NCI-H2107 (cell line): ENCODE measurements at places on chromosomes 2 and 18.
A peak's percentile ranks its signal among the peaks of the same experiment; 100 is the strongest.

DNA sequence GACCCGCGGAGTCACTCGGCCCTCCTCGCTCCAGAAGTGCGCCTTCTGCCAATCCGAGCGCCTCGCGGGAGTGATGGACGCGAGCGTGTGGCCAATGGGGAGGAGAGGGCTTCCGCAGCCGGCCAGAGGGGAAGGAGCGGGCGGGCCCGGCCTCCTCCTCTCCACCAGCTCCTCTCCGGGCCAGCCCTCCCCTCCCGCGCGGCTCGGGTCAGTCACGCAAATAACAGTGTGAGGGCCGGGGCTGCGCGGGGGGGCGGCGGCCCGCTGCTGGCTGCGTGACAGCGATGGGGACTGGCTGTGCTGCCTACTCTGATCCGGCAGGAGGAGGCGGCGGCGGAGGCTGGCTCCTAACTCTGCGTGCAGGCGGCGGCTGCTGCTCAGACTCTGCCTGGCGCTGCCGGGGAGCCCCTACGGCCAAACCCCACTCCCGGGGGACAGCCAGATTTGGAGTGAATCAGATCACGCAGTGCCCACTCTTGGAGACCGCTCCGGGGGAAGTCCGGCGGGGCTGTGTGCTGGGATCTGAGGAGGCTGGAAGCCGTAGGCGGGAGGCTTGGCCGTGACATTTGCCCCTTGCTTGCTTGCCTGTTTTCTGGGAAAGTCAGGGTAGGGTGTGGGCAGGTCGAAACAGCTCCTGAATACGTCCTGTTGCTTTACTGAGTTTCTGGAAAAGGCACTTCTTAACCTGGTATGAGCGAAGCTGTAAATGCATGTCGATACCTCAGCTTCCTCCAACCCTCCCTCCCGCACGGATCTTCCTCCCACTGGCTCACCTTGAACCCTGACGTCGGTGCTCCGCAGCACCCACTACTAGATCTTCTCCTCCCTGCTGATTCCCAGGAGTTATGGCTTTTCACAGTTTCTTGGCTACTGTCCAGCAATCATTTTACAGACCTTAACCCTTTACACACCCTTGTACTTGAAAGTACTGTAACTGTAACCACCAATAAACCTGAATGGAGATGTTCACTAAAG, 97.9 kb upstream of the SERTAD2 start:
- DNase-seq, result peak; percentile 31

DNA sequence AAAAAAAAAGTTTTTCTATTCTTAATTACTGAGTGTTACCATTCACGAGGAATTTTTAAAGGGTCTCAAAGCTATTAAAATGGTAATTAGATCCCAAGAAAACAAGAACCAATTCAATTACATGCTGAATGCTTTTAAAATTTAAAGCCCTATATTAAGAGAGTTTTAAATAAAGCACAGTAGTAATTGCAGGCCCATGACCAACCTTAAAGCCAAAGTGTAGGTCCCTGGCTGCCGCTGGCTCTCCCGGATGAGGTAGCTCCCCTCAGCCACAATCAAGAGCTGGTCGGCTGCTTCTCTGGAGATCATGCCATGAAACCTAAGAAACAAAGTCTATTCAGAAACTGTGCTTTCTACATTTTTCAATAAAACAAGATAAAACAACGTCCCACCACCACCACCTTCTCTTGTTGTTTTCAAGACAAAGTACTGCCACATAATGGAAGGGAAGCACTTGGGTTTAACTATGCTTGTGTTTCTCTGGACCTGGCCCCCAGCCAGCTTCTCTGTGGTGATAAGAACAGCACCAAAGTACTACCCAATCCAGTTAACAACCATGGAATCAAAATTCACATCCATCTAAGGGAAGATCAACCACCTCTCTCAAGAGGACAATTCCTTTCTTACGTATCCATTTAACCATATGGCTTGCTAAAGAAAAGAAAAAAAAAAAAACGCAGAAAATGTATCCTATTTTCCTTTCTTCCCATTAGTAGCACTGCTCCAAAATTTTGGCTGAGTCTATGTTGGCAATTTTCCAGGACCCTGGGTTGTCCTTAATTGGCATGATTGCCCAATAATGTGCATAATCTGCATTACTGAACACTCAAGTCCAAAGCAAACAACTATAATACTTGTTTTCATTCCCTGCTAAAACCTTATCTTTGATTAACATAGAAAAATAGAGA, 90.1 kb downstream of the CHN1 start:
- no peak for DNase-seq

GRCh38 chr2:207153266-207153975, 12.3 kb downstream of the KLF7 start:
- DNase-seq, result no peak

GRCh38 chr2:195842932-195843331, 185.9 kb downstream of the SLC39A10 start:
- no peak for DNase-seq

- no peak for DNase-seq
These were observed 13.1 kb upstream of the GULP1 start for GRCh38 chr2:188278388-188279092.

- DNase-seq, result no peak
These were observed 1.6 kb downstream of the CDH2 start for GRCh38 chr18:28175150-28175929.

DNA sequence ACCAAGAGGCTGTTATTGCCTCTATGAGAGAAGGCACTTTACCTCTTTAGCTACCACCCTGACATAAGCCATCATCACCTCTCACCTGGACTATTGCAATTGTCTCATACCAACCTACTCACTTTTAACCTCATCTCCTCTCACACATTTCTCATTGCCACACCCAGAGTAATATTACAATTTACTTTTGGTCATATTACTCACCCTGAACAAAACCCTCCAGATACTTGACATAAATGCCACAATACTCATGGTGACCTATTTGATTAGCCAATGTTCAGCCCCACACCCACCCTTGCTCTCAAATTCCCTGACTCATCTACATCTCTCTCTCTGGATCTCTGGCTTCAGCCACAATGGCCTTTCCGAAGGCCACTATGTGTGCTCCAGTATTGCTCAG, 90.9 kb upstream of the CDH7 start:
- DNase-seq, result no peak

DNA sequence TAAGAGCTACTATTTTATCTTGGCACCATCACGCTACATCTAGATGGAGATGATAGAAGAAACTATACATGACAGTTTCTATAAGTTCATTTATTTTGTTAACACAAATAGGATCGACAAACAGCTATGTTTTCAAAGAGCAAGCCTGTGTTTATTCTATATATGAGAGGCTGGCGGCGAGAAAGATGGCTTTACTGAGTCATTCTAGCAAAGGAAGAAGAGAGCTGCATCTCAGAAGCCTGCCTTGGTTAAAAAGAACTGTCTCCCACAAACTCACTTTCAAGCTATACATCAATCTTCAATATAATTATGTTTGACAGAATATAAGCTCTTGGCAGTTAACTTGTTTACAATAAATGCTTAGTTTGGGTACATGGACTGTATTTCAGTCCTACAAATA, 13.0 kb downstream of the SATB2 start:
- DNase-seq, result no peak

DNA sequence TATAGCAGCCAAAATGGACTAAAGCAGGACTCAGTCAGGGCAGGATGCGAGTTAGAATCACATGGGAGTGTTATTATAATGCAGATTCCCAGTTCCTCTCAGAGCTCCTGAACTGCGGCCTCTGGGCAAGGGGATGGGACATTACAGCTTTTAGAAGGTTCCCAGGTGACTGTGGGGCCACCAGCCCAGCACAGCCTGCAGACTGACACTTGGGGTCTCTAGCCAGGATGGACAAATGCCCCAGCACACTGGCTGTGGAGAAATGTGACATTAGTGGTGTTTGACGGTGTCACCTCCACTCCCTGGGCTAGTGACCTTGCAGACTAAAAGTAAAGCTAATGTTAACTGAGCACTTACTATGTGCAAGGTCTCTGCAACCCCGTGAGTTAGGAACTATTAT, 238.0 kb upstream of the HS6ST1 start:
- DNase-seq, result no peak

DNA sequence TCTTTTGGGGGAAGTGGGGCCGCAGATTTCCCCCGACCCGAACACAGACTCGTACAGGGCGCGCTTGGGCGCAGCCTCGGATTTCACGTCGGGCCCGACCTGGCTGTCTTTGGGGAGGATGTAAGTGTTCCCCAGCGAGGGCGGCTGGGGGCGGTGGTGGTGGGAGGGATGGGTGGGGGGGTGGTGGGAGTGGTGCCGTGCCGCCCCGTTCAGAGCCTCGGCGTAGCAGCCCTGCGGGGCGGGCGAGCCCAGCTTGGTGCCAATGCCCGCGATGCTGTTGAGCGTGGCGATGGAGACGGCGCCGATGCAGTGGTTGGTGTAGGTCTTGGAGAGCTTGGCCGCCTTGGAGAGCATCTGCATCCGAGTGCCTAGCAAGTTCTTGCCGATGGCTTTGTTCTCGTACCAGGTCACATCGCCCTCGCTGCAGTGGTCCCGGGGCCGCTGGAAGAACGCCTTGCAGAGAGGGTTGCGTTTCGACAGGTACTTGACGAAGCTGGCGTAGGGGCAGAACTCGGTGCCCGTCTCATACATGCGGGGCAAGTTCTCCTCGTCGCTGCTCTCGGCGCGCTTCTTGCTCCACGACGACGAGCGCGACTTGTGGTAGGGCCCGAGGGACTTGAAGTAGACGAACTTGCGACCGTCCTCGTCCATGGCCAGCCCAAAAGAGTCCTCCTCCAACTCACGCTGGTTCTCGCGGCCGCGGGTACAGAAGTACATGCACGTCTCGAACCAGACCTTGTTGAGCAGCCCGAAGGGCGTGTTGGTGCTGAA, 1.3 kb downstream of the KCTD1 start:
- DNase-seq, result no peak

GRCh38 chr2:236865052-236865451, 220.6 kb upstream of the COPS8 start:
- DNase-seq, result no peak

DNA sequence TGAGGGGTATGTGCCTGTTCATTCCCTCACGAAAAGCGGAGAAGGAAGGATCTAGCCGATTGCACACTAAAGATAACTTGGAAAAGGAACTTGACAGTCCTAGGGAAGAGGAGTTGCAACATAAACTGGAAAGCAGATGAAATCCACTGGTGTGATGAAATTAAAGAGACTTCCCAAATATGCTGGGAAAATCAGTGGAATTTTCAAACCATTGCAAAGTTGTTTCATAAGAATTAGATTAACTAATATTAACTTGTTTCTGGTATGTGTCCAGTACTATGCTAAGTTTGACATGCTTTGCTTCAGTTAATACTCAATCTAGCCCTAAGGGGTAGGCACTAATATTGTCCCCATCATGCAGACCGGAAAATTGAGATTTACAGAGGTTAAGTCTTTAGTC, 222.7 kb downstream of the IKZF2 start:
- no peak for DNase-seq

- no peak for DNase-seq
These were observed 25.4 kb upstream of the GLS start for GRCh38 chr2:190855245-190855644.

DNA sequence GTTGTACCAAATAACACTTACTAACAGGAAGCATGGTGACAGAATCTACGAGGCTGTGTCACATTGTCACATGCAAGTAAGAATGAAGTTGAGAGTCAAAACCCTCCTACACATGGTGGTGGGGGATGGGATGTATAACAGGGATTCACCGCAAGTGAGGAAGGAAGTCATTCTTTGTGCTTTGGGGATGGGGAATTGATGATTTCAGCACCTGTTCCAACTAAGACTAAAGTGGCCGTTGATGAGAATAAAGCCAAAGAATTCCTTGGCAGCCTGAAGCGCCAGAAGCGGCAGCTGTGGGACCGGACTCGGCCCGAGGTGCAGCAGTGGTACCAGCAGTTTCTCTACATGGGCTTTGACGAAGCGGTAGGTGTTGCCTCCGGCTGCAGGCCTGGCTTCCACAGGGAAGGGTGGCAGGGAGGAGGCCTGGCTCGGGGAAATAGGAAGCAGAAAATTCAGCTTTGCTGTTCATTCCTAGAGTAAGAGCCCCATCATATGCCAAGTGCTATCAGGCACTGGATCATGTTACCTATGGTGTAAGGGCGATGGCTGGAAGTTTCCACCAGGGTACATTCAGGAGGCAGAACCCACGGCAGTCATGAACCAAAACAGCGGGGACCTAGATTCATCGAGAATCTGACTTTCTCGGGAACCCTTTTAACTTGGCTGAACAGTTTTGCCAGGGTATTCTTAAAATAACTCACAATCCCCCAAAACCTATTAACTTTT, 120.3 kb downstream of the UXS1 start:
- DNase-seq, result no peak

DNA sequence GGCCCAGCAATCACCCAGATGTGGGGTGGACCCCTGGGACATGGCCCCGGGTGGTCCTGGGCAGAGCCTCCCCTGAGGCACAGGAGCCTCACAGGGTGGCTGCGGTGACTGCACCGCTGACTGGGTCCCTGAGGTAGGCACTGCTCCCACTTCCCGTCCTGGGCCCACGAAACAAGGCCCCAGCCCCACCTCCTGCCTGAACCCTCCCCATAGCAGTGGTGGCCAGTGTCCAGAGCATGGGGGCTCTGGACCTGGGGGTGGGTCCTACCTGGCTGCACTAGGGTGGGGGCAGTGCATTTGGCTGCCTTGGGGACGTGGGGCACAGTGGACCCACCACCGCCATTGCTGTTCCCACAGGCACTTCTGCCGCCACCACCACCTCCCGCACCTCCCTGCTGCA, 39.4 kb downstream of the TDRD15 start:
- DNase-seq, result no peak

DNA sequence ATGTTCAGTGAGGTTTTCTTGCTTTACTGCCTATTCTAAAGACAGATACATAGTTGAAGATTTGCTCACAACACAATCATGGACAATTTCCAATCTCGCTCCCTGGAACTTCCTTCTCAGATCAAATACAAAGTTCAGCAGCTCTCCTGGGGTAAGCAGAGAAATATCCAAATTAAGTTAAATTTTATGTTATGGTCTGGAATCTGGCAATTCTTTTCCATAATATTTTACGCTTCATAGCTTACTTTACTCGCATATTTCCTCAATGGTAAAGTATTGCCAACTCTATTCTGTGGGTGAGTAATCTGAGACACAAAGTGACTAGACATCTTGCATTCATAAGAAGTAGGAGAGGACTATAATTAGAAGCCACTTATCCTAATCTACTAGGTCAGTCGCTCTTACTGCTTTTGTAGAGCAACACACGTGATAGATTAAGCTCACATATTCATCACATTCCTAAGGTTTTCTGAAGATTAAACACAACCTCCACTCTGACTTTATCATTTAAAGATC, 529.4 kb downstream of the CCDC85A start:
- no peak for DNase-seq
